Central memory CD8-positive, alpha-beta T cell (primary cell): ENCODE measurements at places on chromosomes 11 and 22.
A peak's percentile ranks its signal among the peaks of the same experiment; 100 is the strongest.

DNA sequence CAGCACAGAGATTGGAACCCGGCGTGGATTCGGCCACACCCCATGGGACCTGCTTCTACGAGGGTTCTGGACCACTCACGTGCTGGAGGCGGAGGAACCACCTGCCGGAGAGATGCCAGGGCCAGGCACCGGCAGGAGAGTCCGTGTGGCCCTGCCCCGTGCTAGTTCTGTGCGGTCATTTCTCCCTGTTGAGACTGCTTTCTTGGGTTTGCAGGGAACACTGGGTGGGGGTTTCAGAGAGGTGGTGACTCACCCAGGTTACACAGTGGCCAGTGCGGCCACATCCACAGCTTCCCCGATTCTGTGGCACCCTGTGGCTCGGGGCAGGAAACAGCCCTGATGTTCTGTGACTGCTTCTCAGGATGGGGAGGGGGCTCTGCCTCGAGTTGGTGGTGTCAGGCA is 3.6 kb upstream of the PHLDA2 start:
- peaks cover 13% of the 10 kb centered on the region for H3K27me3 ChIP-seq
- no peak for DNase-seq
- peak overlapping the region; percentile 22 for H3K27ac ChIP-seq
- no peak overlapping the region for H3K4me3 ChIP-seq

DNA sequence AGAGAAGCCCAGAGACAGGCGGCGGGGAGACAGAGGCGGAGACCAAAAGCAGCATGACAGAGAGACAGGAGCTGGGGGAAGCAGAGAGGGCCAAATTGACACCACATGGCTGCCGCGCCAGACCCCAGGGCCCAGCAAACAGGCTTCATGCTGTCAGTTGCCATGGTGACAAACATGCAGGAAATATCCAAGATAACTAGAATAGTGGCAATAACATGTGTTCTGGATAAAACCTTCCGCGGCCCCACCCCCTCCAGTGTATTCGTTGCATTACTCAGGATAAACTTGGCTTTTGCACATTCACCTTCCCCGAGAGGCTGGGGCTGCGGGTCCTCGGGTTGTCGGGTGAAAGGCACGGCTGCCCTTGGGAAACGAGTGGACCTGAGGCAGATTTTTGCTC is 49.9 kb upstream of the CDON start:
- peaks cover 11% of the 10 kb centered on the region for H3K27me3 ChIP-seq
- no peak overlapping the region for H3K4me3 ChIP-seq
- no peak overlapping the region for H3K27ac ChIP-seq
- H3K36me3 ChIP-seq, result peaks cover 4% of the 10 kb centered on the region
- H3K4me1 ChIP-seq, result no peaks in the 10 kb centered on the region
- no peak for DNase-seq

DNA sequence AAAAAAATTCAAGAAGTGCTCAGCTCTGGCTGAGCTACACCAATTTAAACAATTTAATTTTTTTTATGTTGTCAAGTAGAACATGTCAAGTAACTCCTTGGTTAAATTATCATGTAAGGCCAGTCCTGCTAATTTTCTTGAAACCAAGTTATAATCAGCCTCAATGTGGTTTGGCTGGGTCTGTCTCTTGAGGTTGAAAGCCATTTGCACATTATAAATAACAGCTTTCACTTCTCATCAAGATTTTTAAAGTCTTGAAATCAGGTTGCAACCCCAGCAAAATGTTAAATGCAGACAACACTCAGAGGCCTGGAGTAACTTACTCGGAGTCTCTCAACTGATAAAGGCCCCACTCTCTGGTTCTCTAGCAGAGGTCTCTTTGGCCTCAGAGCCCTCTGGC is 324.4 kb downstream of the BRD1 start:
- H3K36me3 ChIP-seq, result no peaks in the 10 kb centered on the region
- no peaks in the 10 kb centered on the region for H3K4me1 ChIP-seq

DNA sequence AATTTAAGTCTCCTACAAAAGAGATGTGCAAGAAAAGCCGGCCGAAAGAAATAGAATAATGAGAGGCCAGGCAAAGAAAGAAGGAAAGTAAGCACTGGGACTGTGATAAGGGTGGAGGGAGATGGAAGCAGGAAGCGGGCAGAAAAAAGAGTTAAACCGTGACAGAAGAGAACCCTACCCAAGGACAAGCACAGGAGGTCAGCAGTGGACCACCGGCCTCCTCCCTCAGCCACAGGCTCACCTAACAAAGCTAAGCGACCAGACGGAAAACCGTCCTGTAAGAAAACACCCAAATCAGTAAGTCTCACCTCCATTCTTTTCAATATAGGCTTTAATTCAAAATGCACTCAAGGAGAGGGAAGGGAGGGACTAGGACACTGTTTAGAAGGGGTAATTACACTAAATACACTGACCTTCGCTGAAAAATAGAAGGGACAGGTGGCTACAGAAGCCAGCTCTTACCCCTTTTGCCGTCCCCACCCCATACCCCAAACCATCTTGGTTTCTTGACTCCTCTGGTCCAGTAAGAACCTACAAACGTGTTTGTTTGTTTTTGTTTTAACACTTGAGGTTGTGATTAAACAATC is 1.9 kb downstream of the FAM181B start:
- peak overlapping the region; percentile 9 for H3K4me3 ChIP-seq
- peaks cover 85% of the 10 kb centered on the region for H3K27me3 ChIP-seq
- no peaks in the 10 kb centered on the region for H3K36me3 ChIP-seq
- DNase-seq, result no peak
- H3K27ac ChIP-seq, result no peak overlapping the region
- H3K4me1 ChIP-seq, result no peaks in the 10 kb centered on the region

DNA sequence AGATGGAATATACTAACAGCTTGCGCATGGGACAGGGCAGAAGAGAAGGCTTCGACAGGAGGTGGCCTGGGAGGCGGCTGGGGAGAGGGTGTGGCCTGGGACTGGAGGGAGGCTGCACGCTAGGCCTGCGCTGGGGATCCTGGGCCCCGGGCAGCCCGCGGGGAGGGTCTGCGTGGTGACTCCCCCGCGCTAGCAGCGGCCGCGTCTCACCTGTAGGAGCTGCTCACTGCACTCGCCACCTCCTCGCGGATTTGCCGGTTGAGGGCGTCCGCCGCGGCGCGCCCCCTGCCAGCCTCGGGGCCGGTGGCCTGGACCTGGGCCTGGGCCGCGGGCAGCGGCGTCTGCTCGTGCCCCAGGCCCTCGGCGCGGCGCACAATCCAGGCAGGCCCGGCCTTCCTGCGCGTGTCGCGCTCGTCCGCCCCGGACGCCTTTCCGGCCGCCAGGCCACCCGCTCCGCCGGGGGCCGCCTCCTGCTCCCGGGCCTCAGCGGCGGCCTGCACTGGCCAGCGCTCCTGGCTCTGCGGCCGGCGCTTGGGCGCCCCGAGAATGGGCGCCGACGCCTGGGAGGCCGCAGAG is 1.5 kb downstream of the MAP6 start:
- H3K27me3 ChIP-seq, result peaks cover 88% of the 10 kb centered on the region
- no peak overlapping the region for H3K27ac ChIP-seq
- H3K36me3 ChIP-seq, result no peaks in the 10 kb centered on the region
- no peak for DNase-seq

- H3K27ac ChIP-seq, result no peak overlapping the region
- no peak for DNase-seq
- H3K4me3 ChIP-seq, result no peak overlapping the region
These were observed 10.5 kb downstream of the NRXN2 start for GRCh38 chr11:64712430-64713015.
